Activated CD8-positive, alpha-beta T cell treated with anti-CD3 and anti-CD28 coated beads for 36 hours (primary cell): ENCODE measurements at places on chromosomes 12 and 14.
A peak's percentile ranks its signal among the peaks of the same experiment; 100 is the strongest.

- DNase-seq, result peak; percentile 8
Measured at GRCh38 chr14:74290415-74290814, 12.3 kb downstream of the ABCD4 start.

DNA sequence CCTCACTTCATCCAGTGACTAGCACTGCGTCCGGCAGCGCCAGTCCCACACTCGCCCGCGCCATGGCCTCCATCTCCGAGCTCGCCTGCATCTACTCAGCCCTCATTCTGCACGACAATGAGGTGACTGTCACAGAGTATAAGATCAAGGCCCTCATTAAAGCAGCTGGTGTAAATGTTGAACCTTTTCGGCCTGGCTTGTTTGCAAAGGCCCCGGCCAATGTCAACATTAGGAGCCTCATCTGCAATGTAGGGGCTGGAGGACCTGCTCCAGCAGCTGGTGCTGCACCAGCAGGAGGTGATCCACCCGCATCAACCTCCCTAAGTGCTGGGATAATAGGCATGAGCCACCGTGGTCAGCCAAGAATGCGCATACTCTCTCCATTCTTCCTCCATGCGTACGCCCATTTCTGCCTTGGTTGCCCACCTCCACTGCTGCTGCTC, 59.9 kb downstream of the IRF2BPL start:
- no peak for DNase-seq

- DNase-seq, result no peak
Measured at GRCh38 chr14:70239802-70240201, 51.1 kb upstream of the SLC8A3 start.

- DNase-seq, result peak; percentile 58
Measured at GRCh38 chr12:27207615-27208413, 36.3 kb upstream of the STK38L start.

GRCh38 chr14:24416254-24416931, 13.1 kb downstream of the CBLN3 start:
- DNase-seq, result no peak

DNA sequence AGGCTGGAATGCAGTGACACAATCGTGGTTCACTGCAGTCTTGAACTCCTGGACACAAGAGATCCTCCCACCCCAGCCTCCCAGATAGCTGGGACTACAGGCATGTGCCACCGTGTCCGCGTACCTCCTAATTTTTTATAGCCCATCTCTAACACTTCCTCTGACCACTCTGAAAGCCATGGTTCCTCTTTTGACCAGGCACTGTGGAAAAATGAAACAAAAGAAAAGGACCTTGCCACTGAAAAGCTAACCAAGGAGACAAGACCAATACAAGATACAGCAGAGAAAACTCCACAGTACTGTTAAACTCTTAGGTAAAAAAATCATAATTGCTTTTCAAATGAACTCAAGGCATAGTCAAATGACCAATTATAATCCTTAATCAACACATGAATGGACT, 233.3 kb downstream of the NEDD1 start:
- no peak for DNase-seq

DNA sequence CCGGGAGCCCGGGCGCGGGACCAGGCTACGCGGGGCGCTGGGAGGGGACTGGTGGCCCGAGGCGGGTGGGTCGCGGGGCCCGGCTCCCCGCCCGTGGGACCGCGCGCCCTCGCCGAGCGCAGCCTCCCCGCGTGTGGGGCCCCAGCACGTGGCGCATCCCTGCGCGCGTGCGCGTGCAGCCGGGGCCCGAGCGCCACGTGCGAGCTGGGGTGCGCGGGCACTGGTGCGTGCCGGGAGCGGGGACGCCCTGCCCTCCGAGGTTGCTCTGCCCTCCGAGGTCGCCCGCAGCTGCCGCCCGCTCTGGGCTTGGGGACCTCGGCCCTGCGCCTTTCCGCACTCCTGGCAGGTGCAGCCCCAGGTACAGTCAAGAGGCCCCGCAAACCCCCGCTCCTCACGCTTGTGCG, 365 bp upstream of the CCDC88C start:
- DNase-seq, result peak; percentile 51

GRCh38 chr12:46374310-46374709, 1.7 kb upstream of the SLC38A2 start:
- DNase-seq, result no peak

DNA sequence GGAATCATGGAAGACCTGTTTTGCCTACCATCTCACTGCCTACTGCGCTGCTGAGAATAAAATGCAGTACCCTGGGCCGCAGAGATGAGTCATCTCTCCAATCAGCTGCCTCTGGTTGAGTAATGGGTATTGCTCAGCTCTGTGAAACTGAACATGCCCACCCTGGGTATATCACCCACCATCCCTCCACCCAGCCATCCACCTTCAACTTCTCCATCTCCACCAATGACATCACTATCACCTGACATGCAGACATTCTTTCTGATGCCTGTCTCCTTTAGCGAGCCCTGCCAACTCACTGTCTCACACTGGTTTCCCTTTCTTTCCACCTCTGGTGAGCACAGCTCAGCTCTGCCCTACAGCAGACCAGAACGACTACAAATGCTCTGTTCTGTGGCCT, 33.6 kb downstream of the E2F7 start:
- DNase-seq, result peak; percentile 7

GRCh38 chr14:94599656-94600004, 12.6 kb upstream of the SERPINA3 start:
- DNase-seq, result no peak

- DNase-seq, result no peak
Measured at GRCh38 chr14:81550001-81550637, 16.5 kb upstream of the SEL1L start.

- no peak for DNase-seq
Measured at GRCh38 chr12:76178452-76178851, 94.0 kb upstream of the NAP1L1 start.

- no peak for DNase-seq
Measured at GRCh38 chr12:3325736-3326135, 165.3 kb upstream of the PRMT8 start.

DNA sequence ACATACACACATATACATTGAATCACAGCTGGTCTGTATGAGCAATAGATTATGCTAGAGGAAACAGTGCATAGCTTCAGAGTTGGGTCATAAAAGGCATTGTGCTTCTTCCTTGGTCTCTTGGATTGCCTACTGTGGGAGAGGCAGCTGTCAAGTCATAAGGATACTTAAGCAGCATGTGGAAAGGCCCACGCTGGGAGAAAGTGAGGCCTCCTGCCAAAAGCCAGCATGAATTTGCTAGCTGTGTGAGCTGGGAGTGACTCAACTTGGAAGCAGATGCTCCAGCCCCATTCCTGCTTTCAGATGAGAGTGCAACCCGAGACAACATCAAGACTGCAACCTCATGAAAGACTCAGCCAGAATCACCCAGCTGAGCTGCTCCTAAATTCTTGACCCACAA, 311.9 kb upstream of the TBX3 start:
- no peak for DNase-seq

DNA sequence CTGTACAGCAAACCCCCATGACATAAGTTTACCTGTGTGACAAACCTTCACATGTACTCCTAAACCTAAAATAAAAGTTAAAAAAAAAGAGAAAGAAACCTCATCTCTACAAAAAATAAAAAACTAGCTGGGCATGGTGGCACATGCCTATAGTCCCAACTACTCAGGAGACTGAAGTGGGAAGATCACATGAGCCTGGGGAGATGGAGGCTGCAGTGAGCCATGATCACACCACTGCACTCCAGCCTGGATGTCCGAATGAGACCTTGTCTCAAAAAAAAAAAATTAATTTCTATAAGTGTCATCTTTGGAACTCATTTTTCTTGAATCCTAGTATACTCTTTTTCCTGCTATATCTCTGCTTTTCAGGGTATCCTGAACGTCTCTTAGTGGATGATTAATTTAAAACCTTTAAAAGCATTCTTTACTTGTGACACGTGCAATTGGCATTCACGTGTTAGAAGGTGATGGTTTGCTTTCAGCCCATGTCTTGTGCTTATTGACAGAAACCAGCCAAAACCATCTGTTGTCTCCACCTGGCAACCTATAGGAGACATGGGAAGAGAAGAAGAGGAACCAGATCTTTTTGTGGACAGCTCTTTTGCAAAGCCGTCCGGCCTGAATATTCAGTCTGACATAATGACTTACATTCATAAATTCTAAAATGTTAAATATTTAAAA, 30.6 kb upstream of the PPFIBP1 start:
- no peak for DNase-seq
